ENCODE measurements at places on chromosomes 5 and 9. TPM values are rescaled to one million over a fixed set of nuclear protein-coding genes. Genes with fewer than 3 reads are reported as not detected.

The GMCL2 gene
- not detected for total RNA-seq

The FAM151B gene
- 3.2 TPM for total RNA-seq

The SPATA6L gene
- total RNA-seq, result 3.0 TPM

The LCN15 gene
- total RNA-seq, result not detected

The GADD45G gene
- 20.7 TPM for total RNA-seq

The HCN1 gene
- total RNA-seq, result not detected

The F2RL1 gene
- 1.1 TPM for total RNA-seq

The FAXDC2 gene
- total RNA-seq, result 30.1 TPM

The ARAP3 gene
- 18.8 TPM for total RNA-seq

The IL9 gene
- total RNA-seq, result not detected

The SPRY4 gene
- total RNA-seq, result 20.7 TPM

The NUTM2F gene
- total RNA-seq, result not detected

The GPR21 gene
- 6.9 TPM for total RNA-seq

The NELFB gene
- total RNA-seq, result 33.3 TPM

The MEIKIN gene
- 1.4 TPM for total RNA-seq

The C9orf43 gene
- total RNA-seq, result 0.32 TPM

The C5orf52 gene
- total RNA-seq, result not detected

The FOXD4L6 gene
- total RNA-seq, result not detected

The BICD2 gene
- total RNA-seq, result 40.2 TPM

The DBH gene
- not detected for total RNA-seq

The FGFR4 gene
- 1.5 TPM for total RNA-seq

The ADAMTS6 gene
- 5.5 TPM for total RNA-seq

The ACTL7B gene
- not detected for total RNA-seq

- DNase-seq, result no peak
Measured at GRCh38 chr9:79562749-79563386, 8.9 kb upstream of the TLE4 start.

DNA sequence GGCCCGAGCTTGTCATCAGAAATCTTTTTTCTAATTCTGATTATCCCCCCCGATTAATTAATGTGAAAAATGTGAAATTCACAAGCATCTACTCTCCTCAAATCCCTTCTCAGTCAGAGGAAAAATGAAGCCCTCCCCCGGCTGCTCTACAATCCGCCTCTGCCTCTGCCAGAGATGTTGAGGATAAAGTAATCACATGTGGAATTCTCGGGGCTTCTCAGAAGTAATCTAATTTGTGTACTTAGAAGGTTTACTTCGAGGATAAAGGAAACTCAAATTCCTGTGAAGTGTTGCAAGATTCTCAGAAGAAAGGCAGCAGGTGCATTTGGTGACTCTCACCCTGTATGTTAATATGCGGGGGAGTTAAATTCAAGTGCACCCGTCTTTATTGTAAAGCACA is 726.1 kb upstream of the ADAMTS16 start:
- DNase-seq, result no peak

- DNase-seq, result no peak
Measured at GRCh38 chr5:164713682-164714081, 1208.3 kb downstream of the MAT2B start.

GRCh38 chr5:74200560-74200959 is 440.0 kb downstream of the ENC1 start:
- DNase-seq, result no peak

GRCh38 chr5:64315778-64316177 is 150.1 kb downstream of the RNF180 start:
- no peak for DNase-seq

- DNase-seq, result no peak
Measured at GRCh38 chr5:3006961-3007551, 255.6 kb upstream of the IRX2 start.

DNA sequence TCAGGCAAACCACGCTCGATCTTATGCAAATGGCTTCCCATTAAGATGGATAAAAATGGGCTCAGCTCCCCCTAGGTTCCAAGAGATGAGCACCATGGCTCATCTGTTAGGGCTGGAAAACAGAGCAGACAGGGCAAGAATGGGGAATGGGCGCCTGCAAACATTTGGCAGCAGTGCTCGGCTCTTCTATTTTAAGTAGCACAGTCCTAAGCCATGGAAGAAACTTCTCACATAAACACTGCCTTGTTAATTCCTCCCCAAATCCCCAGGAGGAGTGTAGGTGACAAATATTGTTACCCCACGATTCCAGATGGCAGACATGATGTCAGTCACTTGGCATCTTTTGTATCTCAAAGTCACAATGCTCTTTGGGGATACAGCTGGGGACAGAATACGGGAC is 221.8 kb downstream of the ICE1 start:
- DNase-seq, result no peak

DNA sequence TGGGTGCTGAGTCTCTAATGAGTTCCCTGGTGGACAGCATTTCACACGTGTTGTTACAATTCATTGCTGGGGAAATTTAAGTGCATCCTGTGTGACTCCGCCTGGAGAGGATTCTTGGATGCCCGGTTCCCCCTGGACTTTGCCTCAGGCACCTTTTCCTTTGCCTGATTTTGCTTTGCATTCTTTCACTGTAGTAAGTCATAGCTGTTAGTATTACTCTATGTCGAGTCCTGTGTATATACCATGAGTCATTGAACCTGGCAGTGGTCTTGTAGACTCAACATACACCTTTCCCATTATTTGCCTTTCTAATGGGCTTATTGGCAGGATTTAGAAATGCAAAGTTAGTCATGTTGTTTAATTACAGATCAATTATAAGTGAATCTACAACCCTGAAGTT is 81.9 kb upstream of the DHFR start:
- no peak for DNase-seq

GRCh38 chr5:95644351-95645042 is 2.1 kb upstream of the RFESD start:
- DNase-seq, result no peak

GRCh38 chr5:7209658-7210057 is 186.3 kb upstream of the ADCY2 start:
- no peak for DNase-seq

GRCh38 chr5:150544611-150545219 is 36.8 kb downstream of the NDST1 start:
- DNase-seq, result peak; percentile 91

- DNase-seq, result no peak
Measured at GRCh38 chr9:123069010-123069481, 35.6 kb downstream of the GPR21 start.

GRCh38 chr9:123368023-123368422 is 12.0 kb downstream of the CRB2 start:
- no peak for DNase-seq

DNA sequence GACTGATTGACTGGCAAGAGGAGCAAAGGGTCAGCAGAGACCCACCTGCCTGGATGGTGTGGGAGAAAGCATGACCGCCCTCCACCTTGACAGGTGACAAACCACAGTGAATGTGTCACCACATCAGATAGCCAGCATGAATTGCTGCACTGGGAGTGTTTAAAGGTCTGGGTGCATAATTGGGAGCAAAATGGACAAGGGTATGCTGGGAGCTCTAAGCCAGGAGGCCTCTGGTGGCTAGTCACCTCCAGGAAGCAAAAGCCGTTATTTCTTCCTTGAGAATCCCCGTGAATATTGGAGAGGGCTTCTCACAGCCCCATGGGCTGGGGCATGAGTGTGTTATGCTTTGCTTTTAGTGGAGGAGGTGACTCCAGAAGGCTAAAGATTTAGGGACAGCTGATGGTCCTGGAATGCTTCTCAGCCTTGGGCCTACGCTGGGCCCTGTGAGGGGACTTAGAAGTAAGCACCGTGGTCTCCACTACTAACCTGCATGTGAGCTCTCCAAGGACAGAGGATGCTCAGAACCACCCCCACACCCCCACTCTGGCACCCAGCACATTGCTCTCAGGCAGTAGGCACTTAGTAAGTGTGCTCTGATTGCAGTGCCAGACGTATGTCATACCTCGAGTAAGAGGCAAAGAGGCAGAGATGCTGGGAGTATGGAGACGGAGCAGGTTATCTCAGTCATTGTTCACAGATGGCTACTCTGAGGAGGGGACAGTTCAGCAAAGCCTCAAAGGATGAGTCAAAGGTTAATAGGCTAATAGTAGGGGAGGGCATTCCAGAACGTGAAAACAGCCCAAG is 9.1 kb upstream of the IRF1 start:
- no peak for DNase-seq

DNA sequence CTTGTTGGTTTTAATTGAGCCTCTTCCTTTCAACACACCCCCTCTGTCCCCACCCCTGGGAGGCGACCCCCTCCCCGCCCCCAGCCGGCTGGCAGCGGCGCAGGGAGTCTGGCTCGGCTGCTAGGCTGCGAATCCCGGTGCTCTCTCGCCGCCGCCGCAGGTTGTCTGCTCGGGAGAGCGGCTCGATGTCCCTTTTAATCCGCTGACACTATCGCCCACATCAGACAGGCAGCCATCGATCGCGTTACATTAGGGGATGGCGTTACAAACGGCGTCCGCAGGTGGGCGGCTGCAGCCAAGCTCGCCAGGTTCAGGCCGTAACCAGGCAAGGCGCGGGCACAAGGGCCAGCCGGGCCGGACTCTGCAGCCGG is 1.3 kb downstream of the NR2F1-AS1 start:
- no peak for DNase-seq

- DNase-seq, result no peak
Measured at GRCh38 chr9:122055701-122056100, 37.4 kb downstream of the TTLL11 start.

GRCh38 chr5:66742896-66743247 is 146.7 kb downstream of the MAST4 start:
- DNase-seq, result no peak

GRCh38 chr5:31993165-31993961 is 180.8 kb downstream of the GOLPH3 start:
- no peak for DNase-seq

- no peak for DNase-seq
Measured at GRCh38 chr9:22215521-22215920, 206.4 kb upstream of the CDKN2B start.

GRCh38 chr5:15946026-15946425 is 233.6 kb downstream of the MARCHF11 start:
- DNase-seq, result no peak

- peak; percentile 83 for DNase-seq
Measured at GRCh38 chr9:110047955-110048402, 160.0 kb downstream of the C9orf152 start.

GRCh38 chr5:3210531-3210930 is 385.1 kb upstream of the IRX1 start:
- no peak for DNase-seq

DNA sequence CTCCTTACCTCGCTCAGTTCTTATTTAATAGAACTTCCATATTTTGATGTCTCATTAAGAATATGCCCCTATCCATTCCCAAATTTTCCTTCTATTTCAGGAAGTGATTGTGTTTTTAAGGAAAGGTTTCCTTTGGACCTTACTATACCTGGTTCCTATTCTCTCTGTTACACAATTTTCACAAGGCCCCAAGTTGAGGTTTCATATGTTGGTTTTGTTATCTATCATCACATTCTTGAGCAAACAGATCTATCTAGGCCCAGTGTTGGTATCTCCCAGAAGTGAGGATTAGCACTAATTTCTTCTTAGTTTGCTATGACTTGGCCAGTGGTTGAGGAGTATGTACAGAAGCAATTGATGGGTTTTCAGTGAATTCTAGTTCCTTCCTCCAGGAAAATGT is 41.5 kb downstream of the ALG2 start:
- no peak for DNase-seq

GRCh38 chr9:22401671-22402070 is 45.0 kb upstream of the DMRTA1 start:
- no peak for DNase-seq

DNA sequence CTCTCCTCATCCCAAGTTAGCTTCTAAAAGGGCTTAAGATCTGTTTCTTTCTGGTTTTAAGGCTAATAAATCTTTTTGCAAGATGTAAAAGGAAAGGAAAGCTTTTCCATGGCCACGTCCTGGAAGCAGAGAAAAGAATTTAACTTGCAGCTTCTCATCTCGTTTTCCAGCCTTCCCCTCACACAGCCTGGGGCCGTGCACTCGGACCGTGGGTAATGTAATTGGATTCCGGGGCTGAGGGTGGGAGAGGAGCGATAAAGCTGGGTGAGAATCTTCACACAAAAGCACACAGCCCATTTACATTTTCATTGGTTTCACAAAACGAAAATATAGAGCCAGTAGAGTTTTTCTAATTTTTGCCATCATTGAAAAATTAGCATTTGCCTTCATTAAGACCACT is 91.2 kb downstream of the IRX2 start:
- DNase-seq, result no peak
